Trophoblast cell (in vitro differentiated cells and primary cell): ENCODE measurements at places on chromosomes 3 and 15.

- no peak for DNase-seq
- H3K36me3 ChIP-seq: no peaks in the 10 kb centered on the region
- no peak overlapping the region for H3K27ac ChIP-seq
- H3K4me1 ChIP-seq: peaks cover 7% of the 10 kb centered on the region
Measured at GRCh38 chr15:69812861-69813261, 284.9 kb downstream of the TLE3 start.

DNA sequence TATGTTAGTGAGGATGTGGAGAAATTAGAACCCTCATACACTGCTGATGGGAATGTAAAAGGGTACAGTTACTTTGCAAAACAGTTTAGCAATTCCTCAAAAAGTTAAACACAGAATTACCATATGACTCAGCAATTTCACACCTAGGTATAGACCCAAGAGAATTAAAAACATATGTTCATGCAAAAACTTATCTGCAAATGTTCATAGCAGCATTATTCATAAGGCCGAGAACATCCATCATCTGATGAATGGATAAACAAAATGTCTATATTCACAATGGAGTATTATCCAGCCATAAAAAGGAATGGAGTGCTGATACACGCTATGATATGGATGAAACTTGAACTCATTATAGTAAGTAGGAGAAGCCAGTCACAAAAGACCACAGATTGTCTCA, 10.3 kb downstream of the SEC13 start:
- no peaks in the 10 kb centered on the region for H3K27me3 ChIP-seq
- no peak overlapping the region for H3K4me3 ChIP-seq
- no peak for DNase-seq
- no peak overlapping the region for H3K27ac ChIP-seq

- H3K4me3 ChIP-seq: no peak overlapping the region
- no peak overlapping the region for H3K27ac ChIP-seq
- no peaks in the 10 kb centered on the region for H3K4me1 ChIP-seq
- DNase-seq: no peak
Measured at GRCh38 chr15:99718421-99718820, 14.8 kb downstream of the LYSMD4 start.

GRCh38 chr3:8712045-8712907, 21.3 kb upstream of the CAV3 start:
- peak; percentile 12 for DNase-seq
- H3K4me1 ChIP-seq: no peaks in the 10 kb centered on the region
- H3K4me3 ChIP-seq: no peak overlapping the region
- H3K36me3 ChIP-seq: no peaks in the 10 kb centered on the region
- H3K27ac ChIP-seq: no peak overlapping the region

DNA sequence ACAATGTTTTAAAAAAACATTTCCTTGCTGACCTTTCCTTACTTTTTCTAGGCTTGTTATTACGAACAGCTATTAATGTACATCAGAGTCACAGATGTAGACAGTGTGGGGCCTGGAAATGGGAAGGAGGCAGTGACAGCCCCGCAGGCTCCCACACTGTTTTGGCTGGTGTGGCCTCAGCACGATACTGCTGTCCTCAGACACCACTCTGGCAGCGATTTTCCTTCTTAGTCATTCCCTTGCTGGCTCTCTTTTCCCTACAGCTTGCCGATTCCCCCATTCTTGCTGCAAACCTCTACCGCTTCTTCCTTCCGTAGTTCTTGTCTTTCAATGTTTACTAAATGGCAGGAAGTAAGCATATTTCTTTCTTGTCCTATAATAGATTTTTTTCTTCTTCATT, 113.1 kb downstream of the ABI3BP start:
- no peaks in the 10 kb centered on the region for H3K4me1 ChIP-seq
- H3K4me3 ChIP-seq: no peak overlapping the region
- no peak for DNase-seq
- H3K36me3 ChIP-seq: no peaks in the 10 kb centered on the region

- H3K4me3 ChIP-seq: no peak overlapping the region
- no peak for DNase-seq
- no peak overlapping the region for H3K27ac ChIP-seq
Measured at GRCh38 chr3:188888321-188889053, 283.3 kb upstream of the TPRG1 start.

DNA sequence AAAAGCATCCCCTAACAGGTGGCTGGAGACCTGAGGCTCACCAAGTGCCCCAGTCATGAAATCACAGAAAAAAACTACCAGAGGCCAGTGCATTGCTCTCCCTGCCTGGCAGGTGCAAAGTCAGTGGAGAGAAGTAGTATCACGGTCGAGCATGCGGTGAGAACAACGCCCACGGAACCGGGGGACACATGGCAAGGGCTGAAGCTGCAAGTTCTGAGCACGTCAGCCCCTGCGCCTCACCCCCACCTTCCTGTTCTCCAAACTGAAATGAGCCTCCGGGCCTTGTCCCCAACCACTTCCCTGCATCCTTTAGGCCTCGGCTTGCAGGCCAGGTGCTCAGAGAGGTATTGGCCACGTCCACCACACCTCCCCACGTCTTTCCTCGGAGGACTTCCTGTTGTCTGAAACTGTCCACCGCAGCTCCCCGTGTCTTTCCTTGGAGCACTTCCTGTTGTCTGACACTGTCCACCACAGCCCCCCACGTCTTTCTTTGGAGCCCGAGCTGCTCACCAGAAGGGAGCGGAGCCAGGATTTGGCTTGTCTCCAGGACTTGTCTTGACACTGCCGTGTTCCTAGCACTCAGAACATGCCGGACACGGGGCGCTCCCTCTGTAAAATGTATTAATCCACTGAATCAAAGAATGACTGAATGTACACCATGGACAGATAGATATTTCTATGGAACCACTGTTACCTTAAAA, 43.9 kb downstream of the NSMCE3 start:
- H3K36me3 ChIP-seq: no peaks in the 10 kb centered on the region
- no peak overlapping the region for H3K27ac ChIP-seq
- DNase-seq: no peak
- no peaks in the 10 kb centered on the region for H3K27me3 ChIP-seq
- no peak overlapping the region for H3K4me3 ChIP-seq

- no peaks in the 10 kb centered on the region for H3K4me1 ChIP-seq
- no peak for DNase-seq
- H3K27ac ChIP-seq: no peak overlapping the region
- H3K36me3 ChIP-seq: no peaks in the 10 kb centered on the region
- H3K4me3 ChIP-seq: no peak overlapping the region
Measured at GRCh38 chr15:57213862-57214261, 162.4 kb upstream of the CGNL1 start.
